ENCODE measurements at places on chromosomes 5 and 9. TPM values are rescaled to one million over a fixed set of nuclear protein-coding genes. Genes with fewer than 3 reads are reported as not detected.

CER1 gene
- total RNA-seq: not detected

- DNase-seq: no peak
Measured at GRCh38 chr9:120464176-120464886, 115.6 kb downstream of the CDK5RAP2 start.

- DNase-seq: no peak
Measured at GRCh38 chr9:37420271-37421215, 2.0 kb upstream of the GRHPR start.

- no peak for DNase-seq
Measured at GRCh38 chr5:86862093-86862492, 244.4 kb downstream of the COX7C start.

SMIM15 gene
- total RNA-seq: 69.0 TPM

DNA sequence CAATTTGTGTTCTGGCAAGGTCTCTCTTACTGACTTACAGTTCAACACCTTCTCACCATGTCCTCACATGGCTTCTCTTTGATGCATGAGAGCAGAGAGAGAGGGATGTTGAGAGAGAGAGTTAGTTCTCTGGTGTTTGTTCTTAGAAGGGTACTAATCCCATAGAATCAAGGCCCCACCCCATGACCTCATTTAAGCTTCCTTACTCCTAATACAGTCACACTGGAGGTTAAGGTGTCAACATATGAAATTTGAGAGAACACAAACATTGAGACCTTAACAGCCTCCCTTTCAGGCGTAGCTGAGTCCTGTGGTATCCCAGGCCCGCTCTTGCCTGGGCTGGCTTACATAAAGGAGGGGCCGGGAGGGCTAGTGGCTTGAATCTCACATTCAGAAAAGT is 10.6 kb upstream of the SEMA6A start:
- no peak for DNase-seq

TAF11L5 gene
- total RNA-seq: not detected

F2RL1 gene
- 185 TPM for total RNA-seq

PDZD2 gene
- 0.91 TPM for total RNA-seq

B4GALT1 gene
- total RNA-seq: 19.1 TPM

SCGB3A2 gene
- not detected for total RNA-seq

SGCD gene
- total RNA-seq: 1.4 TPM

- no peak for DNase-seq
Measured at GRCh38 chr5:143019614-143020515, 249.7 kb downstream of the ARHGAP26 start.

FOXD4L3 gene
- total RNA-seq: not detected

- DNase-seq: no peak
Measured at GRCh38 chr9:118395415-118395814, 691.2 kb downstream of the TLR4 start.

DNA sequence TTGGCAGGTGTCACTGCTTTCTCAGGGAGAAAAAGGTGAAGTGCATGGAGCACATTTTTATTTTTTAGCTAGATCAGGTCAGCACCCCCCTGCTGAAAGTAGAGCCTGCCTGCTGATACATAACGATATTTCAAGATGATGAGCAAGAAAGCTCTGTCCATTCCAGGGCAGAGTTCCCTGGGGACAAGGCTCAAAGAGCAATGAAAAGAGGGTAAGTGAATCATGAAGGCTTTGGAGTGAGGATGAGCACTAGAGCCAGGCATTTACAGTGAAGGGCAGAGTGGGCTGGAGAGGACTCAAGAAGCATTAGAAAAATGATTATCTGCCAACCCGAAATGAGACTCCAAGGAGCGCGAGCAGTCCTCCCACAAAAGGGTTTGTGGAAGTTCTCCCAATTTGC is 345.7 kb downstream of the TLE4 start:
- no peak for DNase-seq

NME5 gene
- 0.29 TPM for total RNA-seq

PHF24 gene
- not detected for total RNA-seq

ADGRV1 gene
- 10.6 TPM for total RNA-seq

GRCh38 chr9:86921151-86921923 is 26.0 kb downstream of the GAS1 start:
- no peak for DNase-seq

DNA sequence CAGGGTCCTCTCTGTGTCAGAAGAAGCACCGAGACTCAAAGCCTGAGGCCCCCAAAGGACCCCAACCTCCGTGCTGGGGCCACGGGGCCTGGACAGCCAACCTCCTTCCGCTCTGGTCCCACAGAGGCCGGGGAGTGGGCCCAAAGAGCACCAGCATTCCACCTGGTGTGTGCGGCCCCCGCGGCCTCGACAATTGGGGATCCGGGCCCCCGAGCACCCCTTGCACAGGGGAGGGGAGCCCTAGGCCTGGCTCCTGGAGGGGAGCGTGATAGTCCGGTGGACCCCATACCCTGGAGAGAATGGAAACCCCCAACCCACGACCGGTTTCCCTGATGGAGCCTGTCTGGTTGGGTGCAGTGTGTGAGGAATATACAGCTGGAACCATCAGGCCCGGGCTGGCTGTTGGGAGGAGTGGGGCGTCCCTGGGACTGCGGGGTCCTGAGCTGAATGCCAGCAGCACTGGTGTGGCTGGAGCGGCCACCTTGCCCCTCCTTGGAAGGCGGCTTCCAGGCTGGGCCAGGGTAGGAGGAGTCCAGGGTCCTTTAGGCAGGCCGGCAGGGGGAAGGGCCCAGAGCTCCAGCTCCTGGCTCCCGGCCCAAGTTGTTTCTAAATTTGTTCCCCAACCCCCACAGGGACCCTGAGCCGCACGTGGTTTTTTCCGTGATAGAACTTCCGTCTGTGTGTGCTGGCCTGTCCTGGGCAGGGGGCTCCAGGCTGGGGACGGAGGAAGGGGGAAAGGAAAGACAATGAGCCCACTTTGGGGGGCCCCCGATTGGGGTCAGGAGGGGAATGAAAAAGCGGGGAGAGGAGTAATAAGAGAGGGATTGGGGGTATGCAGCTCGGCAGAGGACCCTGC is 825 bp upstream of the TOR4A start:
- peak; percentile 59 for DNase-seq

DNA sequence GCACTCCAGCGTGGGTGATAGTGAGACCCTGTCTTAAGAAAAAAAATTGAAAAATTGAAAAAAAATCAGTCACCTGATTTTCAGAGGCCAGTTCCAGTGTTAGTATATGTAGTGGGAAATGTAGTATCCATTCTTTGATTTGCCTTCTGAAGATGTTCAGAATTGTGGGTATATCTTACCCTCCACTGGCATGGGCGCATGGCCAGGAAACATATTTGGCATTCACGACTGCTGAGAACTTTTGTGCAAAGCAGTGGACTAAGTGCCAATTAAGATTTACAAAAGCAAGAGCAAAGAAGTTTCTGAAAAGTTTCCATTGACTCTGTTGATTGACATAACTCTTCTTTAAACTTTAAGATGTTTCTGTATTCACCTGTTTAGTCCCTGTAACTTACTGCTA is 2.4 kb downstream of the CAVIN4 start:
- DNase-seq: no peak

PHF19 gene
- 108 TPM for total RNA-seq

TTF1 gene
- 41.7 TPM for total RNA-seq

ADAMTSL2 gene
- total RNA-seq: not detected

DNA sequence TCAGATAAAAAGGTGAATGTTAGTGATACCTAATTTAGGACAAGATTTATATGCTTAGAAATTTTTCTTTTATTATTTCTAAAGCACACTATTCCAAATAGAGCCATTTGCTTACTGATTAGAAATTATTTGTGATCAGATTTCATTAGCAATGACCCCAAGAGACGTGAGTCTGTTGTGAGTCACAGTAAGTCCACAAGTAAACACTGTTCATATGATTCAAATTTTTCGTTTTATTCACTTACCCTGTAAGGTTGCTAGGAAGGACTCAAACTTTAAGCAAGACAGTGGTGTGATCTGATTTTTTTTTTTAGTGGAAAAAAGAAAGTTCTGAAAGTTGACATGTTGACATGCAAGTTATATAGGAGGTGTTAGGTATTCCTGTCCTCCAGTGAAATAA is 1.2 kb downstream of the CARD6 start:
- DNase-seq: no peak

Data from Daoy (cell line).